ENCODE measurements at places on chromosomes 11 and 22. TPM values are rescaled to one million over a fixed set of nuclear protein-coding genes. Genes with fewer than 3 reads are reported as not detected.

OR52E2 gene
- total RNA-seq, result not detected

FKBP2 gene
- 50.7 TPM for total RNA-seq

PLEKHA7 gene
- 64.0 TPM for total RNA-seq

SCGB2A2 gene
- total RNA-seq, result 28.7 TPM

OMP gene
- not detected for total RNA-seq

GPHA2 gene
- not detected for total RNA-seq

LRRN4CL gene
- 2.2 TPM for total RNA-seq

GGTLC2 gene
- total RNA-seq, result not detected

MUC6 gene
- not detected for total RNA-seq

AGBL2 gene
- total RNA-seq, result not detected

CHADL gene
- 2.0 TPM for total RNA-seq

OPCML gene
- not detected for total RNA-seq

HEPACAM gene
- total RNA-seq, result not detected

MYEOV gene
- total RNA-seq, result 5.7 TPM

MB gene
- not detected for total RNA-seq
